ENCODE measurements at places on chromosomes 5 and 9.

DNA sequence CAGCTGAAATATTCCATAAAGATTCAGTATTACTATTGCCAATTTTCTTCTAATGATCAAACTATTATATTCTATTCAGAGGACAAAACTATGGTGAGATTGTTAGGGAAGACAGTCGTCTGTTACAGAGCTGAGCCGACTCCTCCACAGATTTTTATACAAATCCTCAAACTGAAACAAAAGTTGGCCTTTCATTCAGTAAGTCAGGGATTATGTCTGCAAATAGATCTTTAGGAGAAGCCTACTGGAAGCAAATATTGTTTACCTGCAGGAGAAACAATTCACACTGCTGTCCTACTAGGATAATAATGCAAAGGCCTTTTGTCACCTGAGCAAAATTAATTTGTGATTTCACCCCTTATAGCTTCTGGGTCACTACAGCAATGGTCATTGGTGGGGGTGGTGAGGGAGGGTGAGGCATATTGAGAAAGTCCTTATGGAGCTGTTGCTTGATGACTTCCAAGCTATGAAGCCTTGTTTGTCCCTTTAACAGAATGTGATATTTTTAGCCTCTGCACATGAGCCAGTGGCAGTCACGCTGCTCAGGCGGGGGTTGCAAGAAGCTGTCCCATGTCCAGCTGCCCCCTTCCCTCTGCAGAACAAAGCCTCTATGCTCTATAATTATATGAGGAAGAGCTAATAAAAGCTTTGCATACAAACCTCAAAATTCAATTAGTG lies 200.5 kb upstream of the KLF9 start:
- no peak for DNase-seq

- no peak for DNase-seq
Measured at GRCh38 chr5:141001844-141002604, 35.7 kb downstream of the PCDHAC2 start.

DNA sequence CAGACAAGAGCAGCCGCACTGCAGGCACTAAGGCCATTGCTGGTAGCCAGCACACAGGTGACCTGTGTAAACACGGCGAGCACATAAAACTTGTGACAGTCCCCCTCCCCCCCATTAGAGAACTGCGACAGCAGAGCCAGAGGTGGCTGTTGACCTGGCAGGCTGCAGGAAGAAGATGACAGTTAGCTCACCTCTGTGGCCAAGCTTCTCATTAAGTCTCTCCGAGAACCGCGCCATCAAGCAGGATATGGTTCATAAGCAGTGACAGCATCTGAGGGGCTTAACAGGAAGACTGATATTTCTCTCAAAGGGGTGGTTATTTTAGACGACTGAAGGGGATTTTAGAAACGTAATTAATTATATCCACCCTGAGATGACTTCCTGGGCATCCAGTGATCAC lies 5.2 kb downstream of the SURF4 start:
- DNase-seq = no peak

DNA sequence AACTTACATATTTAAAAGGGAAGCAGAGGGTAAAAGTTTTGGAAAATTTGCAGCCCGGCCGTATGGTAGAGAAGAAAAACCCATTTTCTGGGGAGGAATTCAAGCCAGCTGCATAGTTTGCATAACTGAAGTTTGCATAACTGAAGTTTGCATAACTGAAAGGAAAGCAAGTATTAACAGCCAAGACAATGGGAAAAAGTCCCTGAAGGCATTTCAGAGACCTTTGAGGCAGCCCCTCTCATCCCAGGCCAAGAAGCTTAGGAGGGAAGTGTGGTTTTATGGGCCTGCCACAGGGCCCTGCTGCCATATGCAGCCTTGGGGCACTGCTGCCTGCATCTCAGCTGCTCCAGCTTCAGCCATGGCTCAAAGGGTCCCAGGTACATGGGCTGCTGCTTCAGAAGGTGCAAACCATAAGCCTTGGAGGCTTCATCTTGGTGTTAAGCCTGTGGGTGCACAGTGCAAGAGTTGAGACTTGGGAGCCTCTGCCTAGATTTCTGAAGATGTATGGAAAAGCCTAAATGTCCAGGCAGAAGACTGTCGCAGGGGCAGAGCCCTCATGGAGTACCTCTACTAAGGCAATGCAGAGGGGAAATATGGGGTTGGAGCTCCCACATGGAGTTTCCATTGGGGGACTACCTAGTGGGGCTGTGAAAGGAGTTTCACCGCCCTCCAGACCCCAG lies 36.9 kb upstream of the CXCL14 start:
- DNase-seq = no peak

GRCh38 chr5:110377943-110378342 lies 348.5 kb downstream of the TMEM232 start:
- DNase-seq = peak; percentile 97

GRCh38 chr5:112012104-112012503 lies 255.1 kb upstream of the NREP start:
- DNase-seq = peak; percentile 47

DNA sequence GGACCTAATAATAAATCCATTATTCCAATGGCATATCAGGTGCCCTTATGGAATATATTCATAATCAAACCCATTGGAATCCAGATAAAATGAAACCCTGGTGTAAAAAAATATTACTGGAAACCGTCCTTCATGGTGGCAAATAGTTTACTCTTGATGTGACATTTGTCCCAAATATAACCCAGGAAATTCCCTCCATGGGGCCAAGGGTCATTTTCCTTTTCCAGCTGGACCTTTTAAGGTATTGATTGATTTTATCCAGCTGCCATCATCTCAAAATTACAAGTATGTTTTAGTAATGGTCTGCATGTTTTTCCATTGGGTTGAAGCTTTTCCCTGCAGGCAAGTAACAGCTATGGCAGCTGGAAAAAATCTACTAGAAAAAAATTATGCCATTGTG lies 8.4 kb upstream of the UGT3A1 start:
- no peak for DNase-seq

- DNase-seq = no peak
Measured at GRCh38 chr5:153347611-153348010, 142.9 kb upstream of the GRIA1 start.

GRCh38 chr5:61910771-61911170 lies 395.2 kb upstream of the KIF2A start:
- peak; percentile 14 for DNase-seq

DNA sequence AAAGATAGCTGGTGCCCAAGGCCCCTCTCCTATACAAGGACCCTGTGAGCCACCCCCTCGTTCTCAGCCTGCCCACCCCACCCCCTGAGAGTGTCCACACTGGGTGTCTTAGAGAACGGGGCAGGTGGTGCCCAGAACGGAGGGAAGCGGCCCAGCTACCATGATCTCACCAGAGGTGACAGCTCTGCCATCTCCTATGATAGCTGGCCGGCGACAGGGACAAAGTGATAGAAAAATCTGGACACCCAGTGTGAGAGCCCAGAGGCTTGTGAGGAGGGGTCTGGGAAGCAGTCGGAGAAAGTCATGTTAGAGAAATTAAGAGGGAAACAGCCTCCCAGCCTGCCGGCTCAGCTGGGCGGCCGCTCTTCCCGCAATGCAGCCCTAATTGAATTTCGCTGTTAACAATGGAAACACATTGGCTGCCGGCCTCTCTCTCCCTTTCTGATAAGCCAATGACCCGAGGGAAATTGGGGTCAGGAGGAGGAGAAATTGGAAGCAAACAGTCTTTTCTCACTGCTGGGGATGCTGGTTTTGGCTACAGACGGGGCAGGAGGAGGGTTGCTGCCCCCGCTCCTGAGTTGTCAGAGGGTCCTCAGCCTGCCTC lies 32.3 kb downstream of the HK3 start:
- no peak for DNase-seq

- DNase-seq = no peak
Measured at GRCh38 chr9:37149666-37150308, 29.4 kb downstream of the ZCCHC7 start.

- DNase-seq = no peak
Measured at GRCh38 chr9:23822261-23823169, 3.5 kb downstream of the ELAVL2 start.

DNA sequence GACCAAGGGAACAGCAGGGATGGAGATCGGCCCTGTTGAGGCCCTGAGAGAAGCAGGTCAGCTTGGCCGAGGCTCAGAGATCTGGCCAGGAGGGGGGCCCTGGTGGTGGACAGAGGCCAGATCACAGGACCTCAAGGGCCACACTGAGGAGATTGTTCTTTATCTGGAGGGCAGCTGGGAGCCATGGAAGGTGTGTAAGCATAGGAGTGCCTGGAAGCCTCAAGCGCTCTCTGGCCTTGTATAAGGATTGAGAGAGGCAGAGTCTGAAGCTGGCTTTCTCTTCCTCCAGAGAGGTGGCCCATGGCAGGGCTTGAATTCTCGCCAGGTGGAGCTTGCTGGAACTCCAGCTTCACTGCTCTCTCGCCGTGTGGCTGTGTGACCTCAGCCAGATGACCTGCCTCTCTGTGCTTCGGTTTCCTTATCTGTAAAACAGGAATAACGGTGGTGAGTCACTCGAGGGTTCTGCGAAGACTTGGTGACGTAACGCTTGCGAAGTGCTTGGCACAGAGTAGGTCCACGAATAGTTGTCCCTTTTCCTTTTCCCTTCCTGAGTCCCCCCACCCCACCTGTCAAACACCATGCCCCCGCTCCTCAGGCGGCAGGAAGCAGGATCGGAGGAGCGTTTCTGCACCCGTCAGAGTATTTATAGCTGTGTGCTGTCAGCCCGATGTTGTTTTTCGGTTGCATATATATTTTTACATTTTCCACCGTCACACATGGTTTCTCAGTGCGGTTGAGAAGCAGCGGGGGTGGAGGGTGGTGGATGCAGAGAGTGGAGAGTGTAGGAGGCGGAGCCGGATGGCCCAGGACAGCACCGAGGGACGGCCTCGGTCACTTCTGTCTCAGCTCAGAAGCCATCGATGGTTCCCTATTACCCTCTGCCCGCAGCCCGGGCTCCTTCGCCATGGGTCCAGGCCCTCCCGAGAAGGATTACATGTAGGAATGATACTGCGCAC lies 17.0 kb upstream of the CRB2 start:
- DNase-seq = no peak

- no peak for DNase-seq
Measured at GRCh38 chr9:136608348-136609159, 54.2 kb upstream of the EGFL7 start.

DNA sequence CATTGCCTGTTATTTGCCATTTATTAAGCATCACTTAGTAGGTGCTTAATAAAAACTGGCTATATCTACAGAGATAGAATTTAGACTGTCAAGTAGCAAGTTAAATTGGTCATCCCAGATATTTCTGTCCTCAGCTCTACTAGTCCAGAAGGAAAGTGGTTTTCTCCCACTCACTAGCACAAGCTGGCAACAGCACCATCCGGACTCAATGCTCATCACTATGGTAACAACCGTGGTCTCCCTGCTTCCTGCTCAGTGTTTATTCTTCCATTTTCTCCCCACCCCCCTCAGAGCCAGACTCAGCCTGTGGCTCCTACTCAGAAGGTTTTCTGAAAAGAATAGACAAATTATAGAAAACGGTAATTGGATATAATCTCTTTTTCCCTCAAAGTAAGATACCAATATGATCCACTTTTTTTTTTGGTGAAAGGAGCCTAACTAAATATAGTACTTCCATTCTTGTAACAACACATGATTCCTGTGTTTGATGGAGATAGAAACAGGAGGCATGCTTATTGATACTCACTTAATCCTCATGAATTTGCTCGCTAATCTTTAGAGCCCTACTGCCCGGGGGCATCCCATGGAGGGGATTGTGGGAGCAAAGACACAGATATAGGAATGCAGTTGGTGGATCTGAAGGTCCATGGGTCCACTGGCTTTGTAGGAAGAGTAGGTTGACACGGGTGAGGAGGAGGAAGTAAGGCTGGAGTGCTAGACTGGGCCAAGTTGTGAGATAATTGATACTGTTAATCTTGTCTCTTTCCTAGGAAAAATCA lies 191.4 kb downstream of the MAN2A1 start:
- peak; percentile 15 for DNase-seq

DNA sequence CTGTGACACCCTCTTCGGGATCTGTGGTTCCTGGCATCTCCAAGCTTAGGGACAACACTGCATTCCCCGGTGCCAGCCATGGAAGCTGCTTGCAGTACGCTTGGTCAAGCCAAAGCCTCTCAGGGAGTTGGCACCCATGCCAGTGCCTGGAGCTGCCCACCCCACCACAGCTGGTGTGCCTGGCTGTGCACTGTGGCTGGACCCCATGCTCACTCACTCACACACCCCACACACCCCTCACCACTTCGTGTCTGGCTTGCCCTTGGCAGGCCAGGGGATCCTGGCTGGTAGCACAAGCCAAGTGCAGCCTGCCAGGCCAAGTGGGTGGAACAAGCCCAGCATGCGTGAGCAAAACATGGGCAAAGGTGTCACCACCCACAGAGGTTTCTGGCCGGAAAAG lies 324.5 kb upstream of the PTGER4 start:
- no peak for DNase-seq

DNA sequence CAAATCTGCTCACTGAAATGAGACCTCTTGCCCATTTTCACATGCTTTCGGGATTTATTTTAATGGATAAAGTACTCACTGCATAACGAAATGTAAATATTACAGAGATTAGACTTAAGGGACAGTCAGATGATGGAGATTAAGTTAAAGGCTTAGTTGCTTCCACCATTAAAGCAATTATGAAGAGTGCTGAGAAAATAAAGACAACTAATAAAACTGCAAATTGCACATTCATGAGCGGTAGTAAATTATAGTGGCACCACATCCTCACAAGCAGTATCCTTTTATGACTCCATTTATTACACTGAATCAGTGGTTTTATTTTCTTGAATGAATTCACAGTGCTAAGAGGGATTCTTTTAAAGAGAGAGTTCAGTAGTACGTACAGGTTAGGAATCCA lies 76.2 kb upstream of the TMED7 start:
- DNase-seq = no peak

GRCh38 chr9:136036050-136036449 lies 59.0 kb downstream of the NACC2 start:
- DNase-seq = no peak

DNA sequence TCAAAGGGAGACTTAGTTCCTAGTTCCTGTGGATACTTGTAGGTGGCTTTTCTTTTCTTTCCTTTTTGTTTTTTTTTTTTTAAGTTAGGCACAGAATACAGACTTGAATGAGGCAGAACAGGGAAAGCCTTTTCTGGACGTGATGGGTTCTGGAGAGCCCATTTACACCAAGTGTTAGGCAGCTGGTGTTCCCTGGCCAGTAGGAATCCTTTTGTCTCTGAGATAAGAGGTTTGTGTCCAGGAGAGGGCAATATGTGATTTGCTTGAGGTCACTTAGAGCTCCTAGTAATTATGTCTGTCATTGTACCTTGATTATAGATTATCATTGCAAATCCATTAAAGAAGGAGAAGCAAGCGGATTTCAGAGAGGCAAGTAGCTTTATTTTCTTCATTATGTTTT lies 9.1 kb downstream of the MEGF10 start:
- DNase-seq = no peak

GRCh38 chr9:133443248-133443647 lies 16.5 kb upstream of the CACFD1 start:
- no peak for DNase-seq

GRCh38 chr9:101026824-101027223 lies 1.7 kb upstream of the PLPPR1 start:
- DNase-seq = no peak

- no peak for DNase-seq
Measured at GRCh38 chr5:13552361-13552760, 392.1 kb downstream of the DNAH5 start.

DNA sequence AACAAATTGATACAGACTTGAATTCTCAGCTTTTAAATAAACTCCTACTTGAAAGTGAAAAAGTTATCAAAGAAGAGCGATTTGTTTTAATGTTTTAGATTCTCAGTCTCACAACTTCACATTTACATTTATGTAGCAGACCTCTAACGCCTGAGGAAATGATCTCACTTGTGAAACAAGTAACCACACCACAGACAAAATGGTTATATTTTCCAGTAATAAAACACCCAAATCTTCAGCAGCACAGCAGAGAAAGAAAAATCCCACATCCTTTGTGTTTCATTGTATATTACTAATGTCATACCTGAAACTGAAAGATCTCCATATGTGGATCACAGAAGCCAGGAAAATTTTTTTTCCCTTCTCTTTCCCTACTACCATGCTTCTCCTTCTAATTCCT lies 29.8 kb upstream of the GZMA start:
- DNase-seq = no peak
